ENCODE measurements at places on chromosomes 7 and 10.

DNA sequence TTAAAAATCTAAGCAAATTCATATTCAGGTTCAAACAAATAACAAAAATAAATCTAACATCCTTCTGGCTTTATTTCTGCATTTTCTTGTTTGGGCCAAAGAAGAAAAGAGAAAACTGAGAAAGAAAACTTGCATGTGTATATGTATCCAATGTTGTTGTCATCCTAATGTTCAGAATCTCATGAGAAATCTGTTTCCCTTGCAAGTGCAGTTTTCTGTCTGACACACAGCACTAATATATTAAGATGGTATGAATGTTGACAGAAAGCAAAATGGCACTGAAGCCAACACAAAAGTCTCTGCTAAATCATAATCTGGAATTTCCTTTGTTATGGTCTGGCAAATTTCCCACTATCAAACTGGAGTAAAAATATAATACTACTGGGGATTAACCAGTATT lies 235.9 kb downstream of the HGF start:
- no peak for DNase-seq

GRCh38 chr7:57449904-57450303 lies at the start of gene ZNF716:
ZNF716 (plus strand) TSS chr7:57450177; CDS start chr7:57450289, 112 bp downstream.
- no peak for DNase-seq

DNA sequence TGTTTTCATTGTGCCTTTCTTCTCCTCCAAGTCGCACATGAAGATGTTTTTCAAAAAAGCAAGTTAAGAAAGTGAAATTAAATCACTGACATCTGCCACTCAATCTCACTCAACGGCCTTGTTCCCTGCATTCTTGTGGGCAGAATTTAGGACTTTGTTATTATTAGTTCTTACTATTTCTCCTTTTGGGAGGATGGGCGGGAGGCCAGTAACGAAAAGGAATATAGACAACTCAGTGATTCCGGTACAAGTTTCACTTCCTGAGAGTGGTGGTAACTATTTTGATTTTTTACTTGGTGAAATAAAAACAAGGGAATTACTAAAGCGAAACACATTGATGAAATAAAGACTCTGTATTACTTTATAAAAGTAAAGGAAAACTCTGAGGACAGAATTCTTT lies 231.9 kb upstream of the HABP2 start:
- DNase-seq, result no peak

DNA sequence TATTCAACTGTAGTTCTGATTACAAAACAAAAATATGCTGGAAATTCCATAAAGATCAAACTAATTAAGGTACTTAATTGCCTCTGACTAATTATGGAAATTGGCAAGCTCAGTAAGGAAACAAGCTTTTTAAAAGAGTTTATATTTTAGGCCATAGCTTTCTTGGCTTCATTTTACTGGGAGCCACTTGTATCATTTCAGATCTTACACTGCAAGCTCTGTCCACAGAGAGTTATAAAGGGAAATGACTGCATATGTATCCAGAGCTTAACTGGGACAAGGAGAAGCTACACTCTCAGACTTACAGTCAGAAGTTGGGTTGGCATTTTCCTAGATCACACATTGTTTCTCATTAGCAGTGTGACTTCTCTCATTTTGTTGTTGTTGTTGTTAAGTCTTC lies 92.4 kb downstream of the LRRN3 start:
- no peak for DNase-seq

GRCh38 chr7:106819546-106819945 lies 45.5 kb upstream of the PIK3CG start:
- DNase-seq, result no peak

DNA sequence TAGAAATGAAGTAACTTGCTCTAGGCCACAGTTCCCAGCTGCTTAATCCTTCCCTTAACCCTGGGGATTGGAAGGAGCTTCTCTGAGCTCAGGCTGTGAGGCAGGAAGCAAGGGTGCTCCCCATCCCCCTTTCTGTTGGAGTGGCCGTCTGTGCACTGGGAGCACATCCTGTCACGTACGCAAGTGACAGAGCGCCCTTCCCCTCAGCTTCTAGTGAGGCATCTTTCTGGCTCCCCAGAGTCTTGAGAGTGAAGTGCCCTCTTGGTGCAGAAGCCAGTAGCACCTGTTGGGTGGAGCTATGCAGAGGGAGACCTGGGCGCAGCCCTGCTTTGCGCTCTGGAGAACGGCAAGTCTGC lies 47.8 kb downstream of the SHH start:
- DNase-seq, result no peak

GRCh38 chr10:102219370-102219769 lies 6.7 kb upstream of the ELOVL3 start:
- no peak for DNase-seq

- DNase-seq, result no peak
Measured at GRCh38 chr7:142910031-142910433, 23.5 kb downstream of the TRPV5 start.

DNA sequence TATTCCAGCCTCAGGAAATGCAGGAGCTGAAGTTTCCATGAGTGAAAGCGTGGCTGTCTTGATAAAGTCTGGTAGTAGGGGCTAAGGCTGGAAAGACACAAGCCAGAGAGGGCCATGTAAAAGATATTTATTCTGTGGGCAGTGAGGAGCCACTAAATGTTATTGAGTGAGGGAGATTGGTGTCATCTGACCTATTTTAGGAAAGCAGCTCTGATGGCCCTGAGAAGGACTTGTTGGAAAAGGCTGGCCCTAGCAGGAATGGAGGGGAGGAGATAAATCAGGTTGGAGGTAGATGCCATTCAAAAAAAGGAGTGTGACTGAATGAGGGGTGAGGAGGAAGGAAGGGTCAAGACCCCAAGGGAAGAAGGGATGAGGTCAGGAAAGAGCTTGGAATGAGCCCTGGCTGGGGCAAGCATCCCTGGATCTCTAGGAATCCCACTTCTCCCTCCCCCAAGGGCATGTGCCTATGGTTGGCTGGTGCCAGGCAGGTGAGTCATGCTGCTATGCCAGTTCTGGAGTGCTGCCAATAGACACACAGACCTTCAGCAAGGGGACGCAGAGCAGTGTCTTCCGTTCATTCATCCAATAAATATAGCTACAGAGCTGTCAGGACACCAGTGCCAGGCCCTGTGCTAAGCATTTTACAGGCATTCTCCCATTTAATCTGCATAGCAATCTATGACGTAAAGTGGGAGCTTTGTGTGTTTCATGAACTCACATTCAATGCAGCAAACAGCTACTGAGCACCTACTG lies 2.0 kb downstream of the ANKRD2 start:
- peak; percentile 62 for DNase-seq

- no peak for DNase-seq
Measured at GRCh38 chr10:86775056-86775869, 18.8 kb downstream of the BMPR1A start.

GRCh38 chr7:4479367-4480039 lies 202.6 kb upstream of the FOXK1 start:
- peak; percentile 85 for DNase-seq

- no peak for DNase-seq
Measured at GRCh38 chr7:117995850-117996650, 122.8 kb upstream of the CTTNBP2 start.

DNA sequence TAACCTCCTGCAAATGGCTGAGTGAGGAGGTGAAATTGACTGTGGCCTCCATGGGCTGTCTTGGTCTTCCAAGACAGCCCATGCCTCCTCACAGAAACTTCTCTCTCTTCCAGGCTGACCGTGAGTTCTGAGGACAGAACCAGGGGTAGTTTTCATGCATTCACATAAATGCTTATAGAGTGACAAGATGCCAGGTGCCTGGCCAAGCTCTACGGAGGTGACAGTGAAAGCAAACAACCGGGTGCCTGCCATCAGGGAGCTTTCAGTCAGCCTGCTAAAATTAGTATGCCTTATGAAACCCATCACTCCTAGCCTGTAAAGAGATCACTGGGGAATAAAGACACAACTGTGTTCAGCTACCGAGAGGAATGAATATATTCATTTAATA lies 919 bp upstream of the RHOBTB1 start:
- no peak for DNase-seq

DNA sequence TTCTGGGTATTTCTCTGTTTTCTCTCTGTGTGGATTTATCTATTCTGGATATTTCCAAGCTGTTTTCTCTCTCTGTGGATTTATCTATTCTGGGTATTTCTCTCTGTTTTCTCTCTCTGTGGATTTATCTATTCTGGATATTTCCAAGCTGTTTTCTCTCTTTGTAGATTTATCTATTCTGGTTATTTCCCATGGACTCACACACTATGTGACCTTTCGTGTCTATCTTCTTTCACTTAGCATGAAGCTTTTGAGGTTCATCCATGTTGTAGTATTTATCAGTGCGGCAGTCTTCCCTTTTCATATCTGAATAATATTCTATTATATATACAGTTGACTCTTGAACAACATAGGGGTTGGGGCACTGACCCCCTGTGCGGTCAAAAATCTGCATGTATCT lies 435.0 kb upstream of the CNTNAP2 start:
- no peak for DNase-seq

DNA sequence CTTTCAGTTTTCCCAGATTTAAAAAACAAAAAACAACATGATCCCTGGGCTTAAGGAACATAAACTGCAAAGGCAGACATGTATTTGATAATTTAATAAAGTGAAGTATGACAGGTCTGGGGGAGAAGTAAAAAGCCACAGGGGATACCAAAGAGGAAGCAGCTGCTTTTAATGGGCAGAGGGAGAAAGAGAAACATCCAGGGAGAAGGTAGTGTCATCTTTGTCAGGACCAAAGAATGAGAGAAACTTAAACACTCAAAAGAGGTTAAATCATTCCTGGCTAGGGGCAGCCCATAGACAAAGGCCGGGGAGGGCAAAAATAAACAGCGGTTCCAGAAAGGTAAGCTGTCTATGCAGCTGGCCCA lies 94.5 kb downstream of the GRB10 start:
- DNase-seq, result no peak

DNA sequence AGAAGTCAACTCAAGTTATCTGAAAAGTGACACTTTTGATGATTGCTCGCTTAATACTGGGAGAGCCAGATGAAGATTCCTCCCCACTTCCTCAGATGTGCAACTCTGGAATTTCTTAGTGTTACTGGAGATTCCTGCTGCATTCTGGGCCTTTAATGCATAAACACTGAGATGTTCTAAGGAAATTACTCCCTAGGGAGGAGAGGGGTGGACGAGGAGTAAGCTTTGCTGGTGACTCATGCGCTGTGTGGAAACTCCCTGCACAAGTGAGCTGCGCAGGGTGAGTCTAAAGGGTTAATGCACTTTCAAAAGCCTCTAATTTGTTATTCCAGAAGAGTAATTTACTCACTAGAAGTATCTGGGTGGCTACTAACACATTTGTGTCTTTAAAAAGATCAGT lies 46.3 kb downstream of the EGFR start:
- no peak for DNase-seq

- no peak for DNase-seq
Measured at GRCh38 chr10:3124412-3125175, 48.0 kb downstream of the PITRM1 start.

DNA sequence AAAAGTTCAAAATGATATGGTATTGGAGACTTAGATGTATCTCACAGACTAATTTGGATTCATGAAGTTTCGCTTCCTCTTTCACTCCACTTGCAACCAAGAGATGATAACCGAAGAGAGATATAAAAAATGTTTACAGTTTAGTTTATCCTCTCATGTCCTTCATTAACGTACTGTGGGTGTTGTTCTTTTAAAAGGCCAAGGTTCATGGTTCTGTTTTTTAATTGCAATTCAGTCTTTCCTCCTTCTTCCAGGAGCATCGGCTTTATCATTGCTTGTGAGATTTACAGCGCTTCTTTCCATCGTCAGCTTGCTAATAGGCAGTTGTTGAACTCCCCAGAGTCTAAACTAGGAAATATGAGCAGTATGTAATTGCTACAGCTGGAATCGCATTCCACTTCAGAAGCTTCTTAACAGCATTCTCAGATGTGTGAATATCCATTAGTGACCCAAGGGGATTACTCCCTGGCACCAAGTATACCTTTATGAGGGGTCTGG lies 75.9 kb upstream of the HGF start:
- DNase-seq, result no peak

DNA sequence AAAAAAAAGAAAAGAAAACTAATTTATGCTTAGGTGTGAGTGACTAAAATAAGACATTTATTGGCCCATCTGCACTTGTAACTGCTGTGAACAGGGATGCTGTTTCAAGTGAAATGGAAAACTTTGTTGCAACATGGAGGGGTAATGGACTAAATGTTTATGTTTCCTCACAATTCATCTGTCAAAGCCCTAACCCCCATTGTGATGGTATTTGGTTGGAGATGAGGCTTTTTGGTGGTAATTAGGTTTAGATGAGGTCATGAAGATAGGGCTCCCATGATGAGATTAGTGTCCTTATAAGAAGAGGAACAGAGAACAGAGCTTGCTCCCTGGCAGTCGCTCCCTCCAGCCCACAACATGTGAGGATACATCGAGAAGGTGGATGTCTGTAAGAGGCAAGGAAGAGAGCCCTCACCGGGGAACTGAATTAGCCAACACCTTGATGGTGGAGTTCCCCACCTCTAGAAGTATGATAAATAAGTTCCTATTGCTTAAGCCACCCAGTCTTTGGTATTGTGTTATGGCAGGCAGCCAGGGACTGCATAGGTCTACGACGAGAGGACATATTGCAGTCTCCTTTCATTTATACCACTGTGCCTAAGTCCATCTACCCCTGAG lies 28.6 kb upstream of the VCL start:
- DNase-seq, result no peak

- no peak for DNase-seq
Measured at GRCh38 chr10:125262409-125262808, 102.0 kb upstream of the CTBP2 start.

- DNase-seq, result no peak
Measured at GRCh38 chr7:84144480-84144879, 50.1 kb downstream of the SEMA3A start.

GRCh38 chr10:64090865-64091264 lies 569.7 kb downstream of the REEP3 start:
- DNase-seq, result no peak

DNA sequence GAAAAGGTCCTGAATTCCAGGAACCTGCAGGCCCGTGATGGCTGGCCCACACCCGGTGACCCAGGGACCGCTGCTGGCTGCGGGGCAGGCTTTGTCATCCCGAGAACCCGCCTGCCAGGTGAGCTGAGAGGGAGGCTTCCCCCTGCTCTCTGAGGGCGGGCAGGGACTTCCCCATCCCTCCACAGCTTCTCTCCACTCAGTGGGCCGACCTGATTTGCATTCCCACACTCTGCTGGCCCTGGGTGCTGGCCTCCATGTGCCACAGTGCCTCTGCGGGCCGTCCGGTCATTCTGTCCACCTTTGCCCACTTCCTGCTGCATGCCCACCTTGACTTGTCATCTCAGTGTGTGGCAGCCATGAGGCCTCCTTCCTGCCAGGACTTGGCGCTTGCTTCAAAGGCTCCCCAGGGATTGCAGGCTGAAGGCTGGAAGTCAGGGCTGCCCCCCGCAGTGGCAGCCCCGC lies 35.3 kb downstream of the PALD1 start:
- DNase-seq, result no peak
